ENCODE measurements at places on chromosomes 4 and X.

- DNase-seq: peak; percentile 87
Measured at GRCh38 chr4:170853422-170854021, 763.8 kb upstream of the AADAT start.

DNA sequence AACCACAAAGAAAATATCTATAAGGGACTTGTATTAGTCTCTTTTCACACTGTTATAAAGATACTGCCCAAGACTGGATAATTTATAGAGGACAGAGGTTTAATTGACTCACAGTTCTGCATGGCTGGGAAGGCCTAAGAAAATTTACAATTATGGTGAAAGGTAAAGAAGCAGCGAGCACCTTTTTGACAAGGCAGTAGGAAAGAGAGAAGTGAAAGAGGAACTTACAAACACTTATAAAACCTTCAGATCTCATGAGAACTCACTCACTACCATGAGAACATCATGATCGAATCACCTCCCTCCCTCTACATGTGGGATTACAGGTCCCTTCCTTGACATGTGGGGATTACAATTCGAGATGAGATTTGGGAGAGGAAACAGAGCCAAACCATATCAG lies 856.0 kb downstream of the TRAM1L1 start:
- peak; percentile 30 for DNase-seq

- no peak for DNase-seq
Measured at GRCh38 chrX:48751343-48751742, 10.2 kb upstream of the GLOD5 start.

GRCh38 chr4:105679186-105679585 lies 29.3 kb downstream of the INTS12 start:
- no peak for DNase-seq

- DNase-seq: peak; percentile 48
Measured at GRCh38 chr4:142434519-142435224, 411.4 kb downstream of the INPP4B start.

DNA sequence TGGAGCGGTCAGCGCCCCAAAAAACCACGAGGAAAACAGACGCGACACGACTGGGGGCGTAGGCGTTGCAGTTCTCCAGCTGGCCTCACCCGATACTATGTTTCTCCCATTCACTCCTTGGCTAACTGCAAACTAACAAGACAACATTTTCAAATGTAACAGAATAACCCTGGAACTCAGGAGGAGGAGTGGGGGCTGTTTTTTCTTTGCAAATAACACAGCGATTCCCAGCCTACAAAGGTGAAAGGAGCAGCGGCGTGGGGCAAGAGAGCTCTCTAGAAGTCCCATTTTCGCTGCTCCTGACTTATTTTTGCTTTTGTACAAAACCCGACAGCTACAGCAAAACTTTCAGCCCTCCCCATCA lies 1.6 kb downstream of the SOX3 start:
- no peak for DNase-seq

GRCh38 chr4:108651014-108651791 lies 804 bp downstream of the OSTC start:
- peak; percentile 75 for DNase-seq

DNA sequence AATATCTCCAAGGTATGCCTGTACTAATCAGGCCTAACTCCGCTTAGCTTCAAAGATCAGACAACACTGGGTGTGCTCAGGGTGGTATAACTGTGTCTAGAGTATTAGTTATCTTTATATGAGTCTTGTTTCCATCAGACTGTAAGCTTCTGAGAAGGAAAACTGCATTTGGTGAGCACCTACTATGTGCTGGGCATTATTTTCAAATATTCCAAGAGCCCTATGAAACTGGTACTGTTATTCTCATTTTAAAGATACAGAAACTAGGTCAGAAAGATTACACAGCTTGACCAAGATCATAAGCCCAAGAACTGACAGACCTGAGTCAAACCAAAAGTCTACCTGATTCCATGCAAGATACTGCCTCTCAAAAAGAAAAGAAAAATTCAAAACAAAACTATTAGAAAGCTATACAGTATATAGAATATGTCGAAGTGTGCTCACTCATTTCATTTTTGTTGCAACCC lies 44.4 kb downstream of the LRBA start:
- no peak for DNase-seq

DNA sequence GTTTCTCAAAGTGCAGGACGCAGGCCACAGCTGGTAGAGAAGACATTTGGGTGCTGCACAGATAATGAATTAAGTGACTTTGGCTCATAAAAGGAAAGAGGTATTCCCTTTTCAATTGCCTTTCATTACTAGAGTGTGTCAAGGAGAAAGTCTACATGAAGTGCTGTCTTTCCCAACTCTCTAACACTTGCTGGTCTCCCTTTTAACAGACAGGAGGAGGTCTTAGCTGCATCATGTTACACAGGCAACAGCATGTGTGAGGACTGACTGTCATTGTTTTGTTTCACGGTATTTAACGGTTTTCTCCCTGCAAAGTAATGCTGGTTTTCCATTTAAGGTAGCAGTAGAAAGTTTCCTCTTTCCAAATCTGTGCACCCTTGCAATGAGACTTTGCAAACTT lies 291.3 kb upstream of the LDB2 start:
- DNase-seq: no peak

DNA sequence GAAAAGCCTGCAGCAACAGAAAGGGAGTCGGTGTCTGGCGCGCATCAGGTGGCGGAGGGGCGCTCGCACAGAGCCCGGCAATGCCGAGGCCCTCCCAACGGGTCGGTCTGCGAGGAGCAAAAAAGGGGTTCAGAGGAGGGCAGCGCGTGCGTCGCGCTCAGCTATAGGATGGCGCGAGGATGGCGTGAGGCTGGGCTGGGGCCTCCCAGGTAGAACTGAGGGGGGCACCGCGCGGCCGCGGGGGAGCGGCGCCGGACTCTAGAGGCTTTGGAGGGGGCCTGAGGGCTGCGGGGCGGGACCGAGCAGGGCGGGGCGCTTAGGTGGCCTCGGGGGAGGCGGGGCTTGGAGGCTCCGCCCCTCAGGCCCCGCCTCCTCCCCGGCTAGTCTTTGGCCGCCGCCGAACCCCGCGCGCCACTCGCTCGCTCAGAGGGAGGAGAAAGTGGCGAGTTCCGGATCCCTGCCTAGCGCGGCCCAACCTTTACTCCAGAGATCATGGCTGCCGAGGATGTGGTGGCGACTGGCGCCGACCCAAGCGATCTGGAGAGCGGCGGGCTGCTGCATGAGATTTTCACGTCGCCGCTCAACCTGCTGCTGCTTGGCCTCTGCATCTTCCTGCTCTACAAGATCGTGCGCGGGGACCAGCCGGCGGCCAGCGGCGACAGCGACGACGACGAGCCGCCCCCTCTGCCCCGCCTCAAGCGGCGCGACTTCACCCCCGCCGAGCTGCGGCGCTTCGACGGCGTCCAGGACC lies at the start of gene PGRMC1:
TSS of gene PGRMC1 (plus strand) at position 414 of the 751 bp plus-strand sequence. CDS start at position 493, 79 bp downstream.
- DNase-seq: peak; percentile 87

DNA sequence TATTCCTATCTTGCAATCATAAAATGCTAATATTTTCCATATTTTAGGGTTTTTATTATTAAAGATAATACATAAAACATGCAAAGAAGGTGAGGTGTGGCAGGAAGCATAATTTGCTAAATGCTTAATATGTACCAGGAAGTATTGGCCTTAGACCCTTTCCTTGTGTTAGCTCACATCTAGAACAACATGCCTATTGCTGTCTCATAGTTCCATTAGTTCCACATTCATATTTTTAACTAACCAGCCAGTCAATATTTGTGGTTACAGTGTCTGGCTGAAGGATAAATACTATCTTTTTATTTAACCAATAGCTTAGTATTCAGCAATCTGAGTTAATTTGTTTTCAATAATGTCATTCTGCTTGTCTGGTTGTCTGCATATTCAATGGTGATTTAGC lies 432.6 kb downstream of the INPP4B start:
- no peak for DNase-seq

DNA sequence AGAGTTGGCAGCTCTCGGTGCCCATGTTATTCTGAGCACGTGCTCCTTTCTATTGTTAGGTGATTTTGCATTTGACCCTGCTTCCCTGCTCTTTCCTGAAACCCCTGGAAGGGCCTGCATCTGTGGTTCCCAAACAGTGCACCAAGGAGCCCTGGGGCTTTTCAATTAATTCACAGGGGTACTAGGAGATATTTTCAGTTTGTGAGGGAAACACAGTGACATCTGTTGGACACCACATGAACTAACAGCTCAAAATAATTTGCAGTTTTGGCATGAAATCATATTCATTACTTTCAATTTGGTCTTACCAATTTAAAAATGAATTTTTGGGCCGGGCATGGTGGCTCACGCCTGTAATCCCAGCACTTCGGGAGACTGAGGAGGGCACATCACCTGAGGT lies 156.6 kb downstream of the GATB start:
- DNase-seq: peak; percentile 37

DNA sequence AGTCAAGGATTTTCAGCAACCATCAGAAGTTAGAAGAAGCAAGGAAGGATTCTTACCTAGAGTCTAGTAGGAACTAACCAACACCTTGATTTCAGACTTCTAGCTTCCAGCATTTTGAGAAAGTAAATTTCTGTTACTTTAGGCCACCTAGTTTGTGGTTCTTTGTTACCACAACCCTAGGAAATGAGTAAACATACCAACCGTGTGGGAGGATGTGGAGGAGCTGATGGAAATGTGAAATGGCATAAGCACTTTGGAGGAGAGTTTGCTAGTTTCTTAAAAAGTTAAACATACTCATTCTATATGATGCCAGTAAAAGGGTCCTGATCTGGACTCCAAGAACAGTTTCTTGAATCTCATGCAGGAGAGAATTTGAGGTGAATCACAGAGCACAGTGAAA lies 679.4 kb downstream of the PDHA2 start:
- peak; percentile 18 for DNase-seq

DNA sequence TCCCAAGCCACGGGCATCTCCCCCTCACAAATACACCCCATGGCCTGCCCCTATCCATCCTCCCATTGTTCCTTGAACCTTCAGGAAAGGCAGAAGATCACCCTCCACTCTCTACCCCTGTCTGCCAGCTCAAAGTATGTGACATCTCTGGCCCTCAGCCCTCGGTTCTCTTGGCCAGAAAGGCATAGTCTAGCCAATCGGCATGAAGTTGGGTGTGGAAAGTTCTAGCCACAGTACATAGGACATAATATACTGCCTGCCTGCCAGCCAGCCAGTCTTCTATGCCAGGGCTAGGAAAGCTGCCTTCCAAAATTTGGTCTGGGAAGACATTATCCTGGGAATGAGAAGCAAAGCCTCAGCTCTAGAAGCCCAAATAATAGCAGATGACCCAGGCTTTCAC lies 3.2 kb upstream of the PLP1 start:
- no peak for DNase-seq

- no peak for DNase-seq
Measured at GRCh38 chr4:4852591-4853362, 6.7 kb upstream of the MSX1 start.

GRCh38 chrX:71998836-71999509 lies 88.3 kb downstream of the NHSL2 start:
- DNase-seq: peak; percentile 70

Data from OCI-M1 (cell line).